NCI-H1436 treated with DMSO at 0.1 percent for 48 hours (cell line): ENCODE measurements at places on chromosomes 16 and 17.

DNA sequence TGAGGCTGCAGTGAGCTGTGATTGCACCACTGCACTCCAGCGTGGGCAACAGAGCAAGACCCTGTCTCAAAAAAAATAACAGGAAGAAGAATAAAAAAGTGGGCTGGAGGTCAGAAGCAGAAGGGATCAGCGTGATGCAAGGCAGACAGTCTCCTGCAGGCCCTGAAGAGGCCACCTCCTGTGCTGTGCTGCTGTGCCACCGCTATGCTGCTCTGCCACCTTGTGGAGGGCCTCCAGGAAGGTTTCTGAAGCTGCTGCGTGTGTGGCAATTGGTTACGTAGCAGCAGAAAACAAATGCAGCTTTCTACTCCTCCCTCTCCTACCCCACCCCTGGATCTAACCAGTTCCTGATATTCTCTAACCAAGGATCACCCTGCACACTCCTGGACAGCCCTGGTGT is 815.5 kb downstream of the KCNJ18 start:
- DNase-seq: no peak

GRCh38 chr16:56860226-56861020 is 4.6 kb upstream of the SLC12A3 start:
- DNase-seq: no peak

DNA sequence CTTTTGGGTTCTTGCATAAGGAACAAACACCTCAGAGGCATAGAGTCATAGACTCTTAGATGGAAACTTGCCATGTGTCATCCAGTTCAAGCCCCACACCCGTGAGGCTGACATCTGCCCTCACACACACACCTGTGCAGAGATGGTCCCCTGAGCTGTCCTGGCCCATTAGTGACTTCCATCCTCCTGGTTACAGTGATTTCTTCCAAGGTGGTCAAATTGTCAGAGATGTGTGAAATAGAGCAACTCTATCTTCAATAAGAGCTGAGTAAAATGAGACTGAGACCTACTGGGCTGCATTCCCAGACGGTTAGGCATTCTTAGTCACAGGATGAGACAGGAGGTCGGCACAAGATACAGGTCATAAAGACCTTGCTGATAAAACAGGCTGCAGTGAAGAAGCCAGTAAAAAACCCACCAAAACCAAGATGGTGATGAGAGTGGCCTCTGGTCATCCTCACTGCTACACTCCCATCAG is 342.2 kb upstream of the TNRC6C start:
- no peak for DNase-seq

DNA sequence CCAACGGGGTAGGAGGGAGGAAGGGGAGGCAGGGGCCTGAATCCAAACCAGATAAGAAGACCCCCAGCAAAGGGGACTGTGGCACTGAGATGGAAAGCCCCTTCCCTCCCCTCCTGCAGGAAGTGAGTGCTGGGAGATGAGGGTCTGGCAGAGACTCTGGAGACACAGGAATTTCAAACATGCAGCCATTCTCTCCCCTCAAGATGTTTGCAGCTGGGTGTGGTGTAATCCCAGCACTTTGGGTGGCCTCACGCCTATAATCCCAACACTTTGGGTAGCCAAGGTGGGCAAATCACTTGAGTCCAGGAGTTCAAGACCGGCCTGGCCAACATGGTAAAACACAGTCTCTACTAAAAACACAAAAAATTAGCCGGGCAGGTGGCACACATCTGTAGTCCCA is 33.9 kb upstream of the FAAP100 start:
- DNase-seq: no peak

DNA sequence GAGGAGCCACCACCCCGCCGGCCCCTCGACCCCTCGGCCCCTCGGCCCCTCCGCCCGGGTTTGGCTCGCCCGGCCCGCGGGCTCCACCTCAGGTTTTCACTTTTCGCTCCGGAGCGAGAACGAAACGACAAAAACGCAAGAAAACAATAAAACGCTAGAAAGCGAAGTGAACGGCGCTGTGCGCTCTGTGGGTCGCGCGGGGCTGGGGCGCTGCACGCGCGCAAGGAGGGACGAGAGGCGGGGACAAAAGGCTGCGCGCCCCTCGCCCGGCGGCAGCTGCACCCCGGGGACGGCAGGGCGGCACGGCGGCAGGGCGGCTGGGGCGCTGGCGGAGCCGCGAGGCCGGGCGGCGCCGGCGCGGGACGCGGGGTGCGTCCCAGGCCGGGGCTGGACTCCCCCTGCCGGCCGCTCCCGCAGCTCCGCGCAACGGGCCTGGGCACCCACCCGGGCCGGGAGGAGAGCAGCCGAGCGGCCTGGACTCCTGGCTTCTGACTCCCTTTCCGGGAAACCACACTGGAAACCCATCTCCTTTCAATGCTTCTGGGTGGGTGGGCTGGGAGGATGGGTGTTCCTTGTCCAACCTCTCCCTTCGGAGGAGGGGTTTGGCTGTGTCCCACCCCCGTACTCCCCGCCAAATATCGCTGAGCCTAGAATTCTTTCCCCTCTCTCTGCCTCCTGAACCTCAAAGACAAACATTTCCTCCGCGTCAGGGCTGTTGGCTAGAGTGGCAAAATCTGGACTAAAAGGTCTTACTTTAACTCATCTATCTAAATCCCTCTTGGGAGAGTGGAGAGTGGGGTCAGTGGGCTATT is 9.9 kb downstream of the TBX2 start:
- no peak for DNase-seq

- no peak for DNase-seq
These were observed 12.0 kb upstream of the STAT3 start for GRCh38 chr17:42399948-42400843.

GRCh38 chr16:56988161-56988947 is 1.0 kb upstream of the NLRC5 start:
- DNase-seq: no peak

DNA sequence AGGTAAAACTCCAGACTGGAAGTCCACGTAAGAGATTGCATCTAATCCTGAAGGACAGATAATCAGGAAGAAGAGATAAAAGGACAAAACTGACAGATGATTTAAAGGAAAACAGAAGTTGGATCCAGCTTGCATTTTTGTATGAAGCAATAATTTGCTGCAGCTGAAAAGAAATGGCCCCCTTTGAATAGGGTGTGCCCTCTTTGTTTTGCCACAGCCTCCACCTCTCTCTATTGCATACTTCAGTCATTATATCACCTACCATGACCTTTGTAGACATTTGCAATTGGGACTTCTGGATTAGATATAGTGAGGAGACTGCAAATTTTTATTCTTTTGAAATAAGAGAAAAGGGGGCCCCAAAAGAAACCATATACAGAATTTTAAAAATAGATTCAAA is 8.1 kb downstream of the NOG start:
- DNase-seq: no peak

DNA sequence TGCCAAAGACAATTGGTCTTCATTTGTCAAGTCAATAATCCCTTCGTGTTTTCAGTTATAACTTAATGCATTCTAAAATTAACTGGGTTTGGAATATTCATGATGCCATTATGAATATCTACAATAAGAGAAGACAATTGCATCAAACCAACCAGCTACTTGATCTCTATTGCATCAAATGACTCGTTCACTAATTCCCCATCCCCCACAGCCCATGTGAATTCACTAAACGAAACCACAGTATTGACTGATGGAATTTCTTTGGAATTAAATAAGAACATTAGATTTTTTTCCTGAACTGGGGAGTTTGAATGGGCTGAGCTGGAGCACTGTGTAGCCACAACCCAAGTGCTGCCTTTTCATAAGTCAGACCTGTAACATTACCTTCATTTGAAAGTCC is 65.3 kb downstream of the HS3ST3B1 start:
- DNase-seq: no peak

- DNase-seq: no peak
These were observed 23.9 kb upstream of the KLHDC4 start for GRCh38 chr16:87789437-87790291.
